ENCODE measurements at places on chromosomes 7 and 10. TPM values are rescaled to one million over a fixed set of nuclear protein-coding genes. Genes with fewer than 3 reads are reported as not detected.

The SORBS1 gene
- 44.4 TPM for total RNA-seq

The WNT2 gene
- 0.17 TPM for total RNA-seq

The SCIN gene
- total RNA-seq, result 1.8 TPM

GRCh38 chr10:18400201-18400905 lies 251.0 kb downstream of the NSUN6 start:
- H3K36me3 ChIP-seq, result no peaks in the 10 kb centered on the region
- H3K4me3 ChIP-seq, result peak overlapping the region; percentile 16
- H3K4me1 ChIP-seq, result peaks cover 4% of the 10 kb centered on the region
- no peaks in the 10 kb centered on the region for H3K27me3 ChIP-seq

DNA sequence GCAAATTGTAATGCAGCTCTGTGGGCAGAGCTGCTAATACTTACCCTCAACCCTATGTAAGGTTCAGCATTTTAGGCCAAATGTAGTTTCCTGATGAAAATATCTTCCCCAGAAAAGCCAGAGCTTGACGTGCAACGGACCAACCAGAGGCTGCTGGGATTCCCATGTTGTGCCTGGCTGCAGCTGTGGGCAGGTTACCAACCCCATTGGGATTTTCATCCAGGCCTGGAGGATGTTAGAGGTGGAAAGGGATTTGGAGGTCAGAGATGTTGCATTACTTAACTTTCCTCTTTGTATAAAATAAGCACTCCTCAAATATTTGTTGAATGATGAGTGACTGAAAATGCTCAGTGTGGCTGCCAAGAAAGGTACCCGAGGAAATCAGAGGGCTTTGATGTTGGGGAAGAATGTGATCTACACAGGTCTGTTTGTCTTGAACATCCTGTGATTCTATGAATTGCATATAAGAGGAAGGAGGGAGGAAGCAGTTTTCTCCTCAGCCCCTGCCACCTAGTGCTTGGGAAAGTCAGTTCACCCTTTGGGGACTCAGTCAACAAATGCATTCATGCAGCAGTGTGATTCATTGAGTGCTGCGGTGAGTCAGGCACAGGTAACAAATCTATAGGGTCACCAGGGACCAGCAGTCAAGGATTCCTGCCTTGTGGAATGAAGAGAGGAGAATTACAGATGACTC lies 487.2 kb downstream of the RPS24 start:
- peaks cover 5% of the 10 kb centered on the region for H3K4me1 ChIP-seq
- no peaks in the 10 kb centered on the region for H3K36me3 ChIP-seq
- H3K27me3 ChIP-seq, result no peaks in the 10 kb centered on the region

DNA sequence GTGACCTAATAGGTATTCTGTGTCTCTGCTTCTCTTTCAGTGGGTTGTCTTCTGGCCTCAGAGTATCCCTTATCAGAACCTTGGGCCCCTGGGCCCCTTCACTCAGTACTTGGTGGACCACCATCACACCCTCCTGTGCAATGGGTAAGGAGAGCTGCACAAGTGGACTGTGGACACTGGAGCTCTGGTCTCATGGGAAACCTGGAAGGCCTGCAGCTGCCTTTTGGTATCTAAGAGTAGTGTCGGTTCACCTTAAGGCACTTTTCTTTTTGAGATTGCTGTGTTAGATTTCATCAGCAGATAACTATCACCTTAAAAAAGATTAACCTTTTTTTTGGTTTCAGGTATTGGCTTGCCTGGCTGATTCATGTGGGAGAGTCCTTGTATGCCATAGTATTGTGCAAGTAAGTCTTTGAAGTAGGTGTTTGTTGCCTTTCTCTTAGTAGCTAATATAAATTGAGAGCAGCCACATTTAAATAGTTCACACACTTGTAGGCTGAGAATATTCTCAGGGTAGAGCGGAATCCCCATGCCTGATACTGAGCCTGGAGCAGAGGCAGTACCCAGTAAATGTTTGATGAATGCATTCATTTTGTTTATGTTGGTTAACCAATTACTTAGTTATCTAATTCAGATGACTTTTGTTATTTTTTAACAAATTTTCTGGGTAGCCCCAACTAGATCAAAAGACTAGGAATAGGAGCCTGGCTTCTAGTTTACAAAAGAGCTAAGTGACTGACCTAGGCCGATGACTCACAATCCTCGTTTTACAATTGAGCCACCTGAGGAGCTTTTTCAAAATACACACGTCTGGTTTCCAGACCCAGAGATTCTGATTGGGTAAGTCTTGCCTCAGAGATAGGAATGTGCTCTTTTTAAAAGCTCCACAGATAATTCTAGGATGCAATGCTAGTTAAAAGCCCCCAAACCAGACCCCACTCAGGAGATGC lies 3.6 kb downstream of the TMEM254 start:
- H3K4me3 ChIP-seq, result no peak overlapping the region
- no peak for DNase-seq
- H3K27me3 ChIP-seq, result no peaks in the 10 kb centered on the region
- no peaks in the 10 kb centered on the region for H3K4me1 ChIP-seq
- no peak overlapping the region for H3K27ac ChIP-seq
- H3K36me3 ChIP-seq, result no peaks in the 10 kb centered on the region

- no peak for DNase-seq
- H3K27me3 ChIP-seq, result no peaks in the 10 kb centered on the region
- H3K27ac ChIP-seq, result no peak overlapping the region
- no peaks in the 10 kb centered on the region for H3K4me1 ChIP-seq
- H3K36me3 ChIP-seq, result no peaks in the 10 kb centered on the region
- no peak overlapping the region for H3K4me3 ChIP-seq
Measured at GRCh38 chr7:151133986-151134742, 33.3 kb downstream of the GBX1 start.

DNA sequence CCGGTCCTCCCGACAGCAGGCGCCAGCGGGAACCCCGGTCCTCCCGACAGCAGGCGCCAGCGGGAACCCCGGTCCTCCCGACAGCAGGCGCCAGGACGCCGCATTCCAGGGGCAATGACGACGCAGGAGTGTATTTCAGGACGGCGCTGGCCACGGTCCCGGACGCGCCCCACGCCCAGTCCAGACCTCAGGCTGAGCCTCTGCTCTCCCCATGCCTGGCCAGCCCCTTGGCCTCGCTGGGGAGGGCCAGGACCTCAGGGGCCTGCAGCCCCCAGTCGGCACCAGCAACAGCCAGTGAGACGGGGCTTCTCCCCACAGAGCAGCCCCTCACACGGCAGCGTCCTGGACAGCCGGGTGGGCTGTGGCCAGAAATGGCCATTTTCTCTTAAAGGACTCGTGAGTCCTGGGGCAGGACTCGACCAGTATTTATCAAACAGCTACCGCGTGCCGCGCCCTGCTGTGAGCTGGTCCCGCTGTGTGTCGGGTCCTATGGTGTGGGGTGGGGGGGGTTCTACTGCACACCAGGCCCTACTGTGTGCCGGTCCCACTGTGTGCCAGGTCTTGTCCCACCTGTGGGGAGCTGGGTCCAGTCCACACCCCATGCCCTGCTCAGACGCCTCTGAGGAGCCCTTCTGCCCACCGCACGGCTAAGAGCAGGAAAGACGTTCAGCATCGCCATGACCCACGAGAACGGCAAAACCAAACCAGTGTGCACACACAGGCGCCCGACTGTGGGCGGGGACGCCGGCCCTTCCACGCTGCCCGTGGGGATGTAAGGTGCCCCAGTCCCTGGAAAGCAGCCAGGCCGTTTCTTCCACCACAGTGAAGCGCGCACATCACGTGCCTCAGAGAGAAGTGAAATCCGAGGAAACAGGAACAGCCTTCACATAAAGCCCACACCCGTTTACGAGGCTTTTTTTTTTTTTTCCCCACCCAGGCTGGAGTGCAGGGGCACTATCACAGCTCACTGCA lies 33.3 kb downstream of the GET4 start:
- no peaks in the 10 kb centered on the region for H3K27me3 ChIP-seq
- H3K27ac ChIP-seq, result no peak overlapping the region
- no peak for DNase-seq
